ENCODE measurements at places on chromosomes 7 and 10. TPM values are rescaled to one million over a fixed set of nuclear protein-coding genes. Genes with fewer than 3 reads are reported as not detected.

DNA sequence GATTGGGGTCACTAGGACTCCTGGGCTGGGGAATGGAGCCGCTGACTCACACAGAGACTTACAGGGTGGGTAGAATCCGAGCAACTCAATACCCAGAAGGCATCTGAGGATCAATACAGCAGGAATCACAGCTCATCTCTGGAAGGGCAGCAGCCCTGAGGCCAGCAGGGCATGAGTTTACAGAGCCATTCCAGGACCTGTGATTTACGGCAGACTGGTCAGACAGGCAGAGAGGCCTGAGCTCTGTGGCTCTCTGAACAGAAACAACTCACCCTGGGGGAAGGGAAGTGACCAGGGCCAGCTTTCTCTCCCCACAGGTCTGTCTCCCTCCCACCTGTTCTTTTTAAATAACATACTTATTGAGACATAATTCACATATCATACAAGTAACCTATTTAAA is 88.2 kb upstream of the CXCL12 start:
- H3K27me3 ChIP-seq = no peaks in the 10 kb centered on the region
- H3K4me1 ChIP-seq = no peaks in the 10 kb centered on the region
- H3K4me3 ChIP-seq = no peak overlapping the region
- no peak for DNase-seq
- H3K27ac ChIP-seq = no peak overlapping the region

DNA sequence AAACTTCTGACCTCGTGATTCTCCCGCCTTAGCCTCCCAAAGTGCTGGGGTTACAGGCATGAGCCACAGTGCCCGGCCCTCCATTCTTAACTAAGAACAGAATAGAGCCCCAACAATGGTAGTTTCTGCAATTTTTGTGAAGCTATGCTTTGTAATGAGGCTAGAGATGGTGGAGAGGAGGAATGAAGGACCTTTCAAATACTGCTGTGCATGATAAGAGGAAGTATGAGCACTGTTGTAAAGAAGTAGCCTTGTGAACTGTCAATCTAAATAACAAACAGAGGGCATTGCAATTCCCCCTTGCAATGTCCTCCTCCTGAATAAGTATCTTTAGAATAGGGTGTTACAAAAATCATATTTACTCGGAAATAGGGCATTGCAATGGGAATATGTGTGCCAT is 70.2 kb downstream of the EVX1 start:
- H3K27ac ChIP-seq = no peak overlapping the region
- DNase-seq = no peak
- no peaks in the 10 kb centered on the region for H3K36me3 ChIP-seq
- no peaks in the 10 kb centered on the region for H3K4me1 ChIP-seq
- H3K27me3 ChIP-seq = peaks cover 29% of the 10 kb centered on the region

DNA sequence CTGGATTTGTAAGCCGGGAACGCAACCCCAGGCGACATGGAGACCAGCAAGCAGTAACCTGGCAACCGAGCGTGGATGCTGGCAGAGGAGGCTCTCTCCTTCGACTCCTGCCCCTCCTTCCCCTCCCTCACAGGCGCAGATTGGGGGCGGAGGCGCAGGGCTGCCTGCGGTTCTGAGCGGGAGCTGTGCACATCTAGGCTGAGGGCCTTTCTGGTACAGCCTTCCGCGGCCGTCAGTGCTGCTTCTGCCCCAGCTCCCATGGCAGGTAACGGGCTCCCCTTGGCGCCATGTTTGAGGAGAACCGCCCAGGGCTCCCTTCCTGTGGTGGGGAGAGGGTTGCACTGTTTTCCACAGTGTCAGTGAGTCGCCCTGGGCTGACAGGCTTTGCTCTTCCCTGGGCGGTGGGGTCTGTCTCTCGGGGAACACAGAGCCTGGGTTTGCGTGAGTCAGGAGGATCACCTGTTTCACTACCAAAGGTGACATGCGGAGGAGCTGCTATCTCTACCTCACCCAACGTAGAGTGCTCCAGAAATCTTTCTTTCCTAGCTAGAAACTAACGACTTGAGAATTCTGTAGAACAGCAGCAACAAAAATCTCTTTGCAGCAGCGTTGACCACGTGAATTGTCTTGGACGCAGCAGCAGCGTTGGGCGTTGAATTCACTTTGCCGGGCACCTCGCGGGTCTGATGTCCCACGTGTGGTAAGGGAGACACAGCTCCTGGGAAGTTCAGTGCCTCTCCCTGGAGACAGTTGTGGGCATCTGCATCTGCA is 154.8 kb upstream of the COBL start:
- H3K27me3 ChIP-seq = peaks cover 10% of the 10 kb centered on the region
- H3K4me3 ChIP-seq = no peak overlapping the region
- peak; percentile 25 for DNase-seq
- peaks cover 19% of the 10 kb centered on the region for H3K4me1 ChIP-seq

DNA sequence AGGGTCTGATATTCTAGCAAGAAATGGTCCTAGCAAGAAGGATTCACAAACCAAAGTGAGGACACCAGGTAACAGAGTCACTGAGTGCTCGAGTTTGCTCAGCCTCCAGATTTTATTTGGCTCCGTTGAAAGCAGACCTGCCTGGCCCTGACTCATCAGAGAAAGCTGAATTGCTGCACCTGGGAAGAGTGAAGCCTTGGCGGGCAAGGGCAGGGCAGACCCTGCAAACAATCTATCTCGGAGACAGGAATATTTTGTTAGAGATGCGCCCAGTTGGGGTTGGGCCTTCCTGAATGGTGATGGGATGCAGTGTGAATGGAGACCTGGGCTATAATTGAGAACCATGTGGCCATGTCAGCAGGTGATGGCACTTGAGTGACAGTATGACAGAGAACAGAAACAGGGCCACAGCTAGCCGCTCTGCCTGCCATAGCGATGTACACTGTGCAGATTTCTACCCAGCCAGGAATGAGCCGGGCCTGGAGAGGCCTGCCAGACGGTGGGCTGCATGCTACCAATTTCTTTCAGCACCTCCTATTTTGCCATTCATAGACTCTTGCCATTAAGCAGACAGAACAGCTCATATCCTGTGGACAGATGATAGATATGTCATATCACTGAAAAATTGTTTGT is 744.2 kb downstream of the LRMDA start:
- peaks cover 3% of the 10 kb centered on the region for H3K4me1 ChIP-seq
- no peak overlapping the region for H3K4me3 ChIP-seq
- H3K27me3 ChIP-seq = no peaks in the 10 kb centered on the region
- H3K36me3 ChIP-seq = no peaks in the 10 kb centered on the region

GRCh38 chr7:9231630-9232121 is 798.3 kb downstream of the NXPH1 start:
- no peaks in the 10 kb centered on the region for H3K27me3 ChIP-seq
- no peak overlapping the region for H3K27ac ChIP-seq
- no peaks in the 10 kb centered on the region for H3K36me3 ChIP-seq
- H3K4me1 ChIP-seq = no peaks in the 10 kb centered on the region
- no peak for DNase-seq
- no peak overlapping the region for H3K4me3 ChIP-seq

- DNase-seq = no peak
- no peak overlapping the region for H3K4me3 ChIP-seq
- no peak overlapping the region for H3K27ac ChIP-seq
- peaks cover 2% of the 10 kb centered on the region for H3K27me3 ChIP-seq
These were observed 25.5 kb upstream of the PRKG1 start for GRCh38 chr10:51048792-51049191.

GRCh38 chr7:99140813-99141212 is 3.1 kb downstream of the SMURF1 start:
- H3K4me1 ChIP-seq = peaks cover 60% of the 10 kb centered on the region
- H3K36me3 ChIP-seq = peaks cover 5% of the 10 kb centered on the region
- H3K4me3 ChIP-seq = peak overlapping the region; percentile 3
- H3K27ac ChIP-seq = peak overlapping the region; percentile 69
- no peak for DNase-seq

IPMK gene
- 8.1 TPM for total RNA-seq

DNA sequence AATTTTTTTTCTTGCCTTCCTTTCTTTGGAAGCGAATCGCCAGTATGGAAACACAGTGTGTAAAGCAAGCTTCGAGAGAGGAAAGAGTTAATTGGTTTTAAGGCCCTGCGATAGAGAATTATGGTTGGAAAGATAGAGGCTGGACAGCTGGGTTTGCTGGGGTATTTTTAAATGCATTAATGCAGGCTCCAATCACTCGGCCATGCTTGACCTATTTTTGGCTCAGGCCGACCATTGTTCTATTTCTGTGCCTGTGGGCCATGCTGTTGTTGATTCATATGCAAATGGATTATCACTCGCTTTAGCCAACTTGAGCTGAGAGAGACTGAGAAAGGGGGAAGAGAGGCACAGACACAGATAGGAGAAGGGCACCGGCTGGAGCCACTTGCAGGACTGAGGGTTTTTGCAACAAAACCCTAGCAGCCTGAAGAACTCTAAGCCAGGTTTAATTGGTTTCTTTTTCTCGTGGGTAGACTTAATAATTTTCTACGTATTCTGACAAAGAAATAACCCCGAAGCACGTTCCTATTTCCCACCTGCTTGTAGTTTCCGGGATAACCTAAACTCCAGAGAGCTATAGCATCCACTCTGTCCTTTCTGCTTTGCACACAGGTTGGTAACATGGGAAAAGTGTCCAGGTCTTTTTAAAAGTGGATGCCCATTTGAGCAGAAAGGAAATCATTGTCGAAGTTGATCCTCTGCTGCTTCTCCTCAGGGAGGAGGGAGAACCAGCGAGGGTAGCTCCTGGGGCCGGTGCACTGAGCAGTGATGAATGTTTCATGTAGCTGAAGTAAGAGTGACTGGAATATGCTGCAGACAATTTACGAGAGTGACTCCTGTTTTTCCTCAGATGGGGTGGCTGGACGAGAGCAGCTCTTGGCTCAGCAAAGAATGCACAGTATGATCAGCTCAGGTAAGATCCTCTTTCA is at the start of gene HDAC9:
HDAC9 (plus strand) TSS at position 338 of the 929 bp plus-strand sequence; CDS start at position 892, 554 bp downstream.
- peaks cover 14% of the 10 kb centered on the region for H3K4me1 ChIP-seq
- peak within 1 kb of the TSS; percentile 6 for H3K4me3 ChIP-seq
- DNase-seq = no peak
- peaks cover 9% of the 10 kb centered on the region for H3K27me3 ChIP-seq
- no peaks in the 10 kb centered on the region for H3K36me3 ChIP-seq

GRCh38 chr10:128297709-128298378 is 171.6 kb upstream of the MKI67 start:
- no peaks in the 10 kb centered on the region for H3K36me3 ChIP-seq
- DNase-seq = no peak
- no peak overlapping the region for H3K4me3 ChIP-seq
- no peaks in the 10 kb centered on the region for H3K27me3 ChIP-seq

DNA sequence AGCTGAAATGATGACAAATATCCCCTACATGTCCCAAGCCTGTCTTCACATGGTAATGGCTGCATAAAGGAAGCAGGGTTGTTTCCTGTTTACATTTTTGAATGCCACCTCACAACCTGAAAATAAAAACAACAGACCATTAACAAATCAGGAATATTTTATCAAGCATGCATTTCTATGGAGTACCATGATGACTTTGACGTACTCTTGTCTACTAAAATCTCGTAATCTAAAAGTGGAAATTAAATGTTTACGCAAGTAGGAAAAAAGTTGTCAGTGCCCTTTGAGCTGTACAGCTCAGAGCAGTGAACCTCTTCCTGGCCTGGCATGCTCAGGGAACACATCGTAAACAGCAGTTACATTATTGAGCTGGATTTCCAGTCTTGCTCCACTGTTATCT is 194.1 kb downstream of the INHBA start:
- H3K36me3 ChIP-seq = no peaks in the 10 kb centered on the region
- H3K27ac ChIP-seq = no peak overlapping the region
- H3K4me3 ChIP-seq = no peak overlapping the region
- H3K27me3 ChIP-seq = no peaks in the 10 kb centered on the region
- no peak for DNase-seq

DNA sequence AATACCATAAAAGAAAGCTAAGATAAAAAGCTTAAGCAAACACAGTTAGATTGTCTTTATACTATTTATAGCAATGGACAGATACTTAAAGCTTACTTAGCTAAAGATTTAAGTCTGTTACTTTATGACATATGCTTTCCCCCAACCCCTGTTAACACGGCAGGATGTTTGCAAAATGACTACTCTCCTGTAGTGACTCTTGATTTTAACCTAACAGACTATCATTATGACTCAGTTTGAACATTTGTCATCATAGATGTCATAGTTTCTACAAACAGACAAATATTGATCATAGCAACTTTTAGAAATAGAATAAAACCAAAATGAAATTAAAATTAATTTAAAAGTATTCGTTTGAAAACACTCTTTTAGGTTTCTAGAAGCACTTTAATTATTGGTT is 7.8 kb upstream of the COMMD3 start:
- H3K27me3 ChIP-seq = peaks cover 3% of the 10 kb centered on the region
- no peak overlapping the region for H3K27ac ChIP-seq
- H3K4me1 ChIP-seq = peaks cover 10% of the 10 kb centered on the region

- no peak for DNase-seq
- H3K4me1 ChIP-seq = peaks cover 38% of the 10 kb centered on the region
- peaks cover 13% of the 10 kb centered on the region for H3K36me3 ChIP-seq
- H3K27ac ChIP-seq = peak overlapping the region; percentile 18
These were observed 27.0 kb upstream of the JAZF1 start for GRCh38 chr7:28207486-28208158.

GRCh38 chr7:95951531-95951930 is 179.2 kb downstream of the DYNC1I1 start:
- peaks cover 9% of the 10 kb centered on the region for H3K27me3 ChIP-seq
- no peak overlapping the region for H3K4me3 ChIP-seq
- no peak overlapping the region for H3K27ac ChIP-seq
- no peaks in the 10 kb centered on the region for H3K4me1 ChIP-seq

SLC25A13 gene
- 11.3 TPM for total RNA-seq

- no peaks in the 10 kb centered on the region for H3K4me1 ChIP-seq
- no peaks in the 10 kb centered on the region for H3K36me3 ChIP-seq
- H3K4me3 ChIP-seq = no peak overlapping the region
- peaks cover 15% of the 10 kb centered on the region for H3K27me3 ChIP-seq
These were observed 39.7 kb upstream of the ENO4 start for GRCh38 chr10:116809483-116810119.

SFTPA1 gene
- not detected for total RNA-seq

WIPF3 gene
- not detected for total RNA-seq

GRCh38 chr10:129814681-129815646 is 149.1 kb downstream of the EBF3 start:
- H3K27ac ChIP-seq = no peak overlapping the region
- DNase-seq = no peak
- no peaks in the 10 kb centered on the region for H3K4me1 ChIP-seq
- H3K27me3 ChIP-seq = no peaks in the 10 kb centered on the region

DNA sequence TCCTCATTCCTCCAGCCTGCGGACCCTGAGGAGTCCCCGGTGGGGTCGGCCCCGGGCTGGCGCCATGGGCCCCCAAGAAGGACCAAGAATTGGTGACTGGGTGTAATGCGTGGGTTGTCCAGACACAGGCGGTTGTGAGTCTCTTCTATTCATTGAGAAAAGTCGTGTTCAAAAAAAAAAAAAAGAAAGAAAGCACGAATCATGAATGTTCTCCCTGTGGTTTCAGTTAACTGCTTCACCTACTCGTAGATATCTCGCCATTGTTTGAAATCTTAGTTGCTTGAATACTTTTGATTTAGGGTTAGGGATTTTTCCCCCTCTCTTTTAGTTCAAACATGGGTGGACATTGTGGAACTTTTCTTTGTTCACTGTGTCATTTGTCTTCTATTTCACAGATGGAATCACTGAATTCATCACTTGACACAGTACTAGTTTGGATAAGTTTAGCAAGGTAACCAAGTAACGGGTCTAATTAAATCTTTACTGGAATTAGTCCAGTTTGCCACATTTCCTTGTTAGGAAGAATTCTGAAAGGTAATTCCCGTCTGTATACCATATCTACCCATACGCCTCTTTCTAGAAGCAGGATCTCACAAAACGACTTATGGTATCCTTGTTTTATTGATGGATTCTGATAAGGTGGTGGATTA is 775 bp downstream of the STARD3NL start:
- H3K27ac ChIP-seq = peak overlapping the region; percentile 93
- H3K4me3 ChIP-seq = peak overlapping the region; percentile 95
- H3K4me1 ChIP-seq = peaks cover 35% of the 10 kb centered on the region
- no peak for DNase-seq
- H3K36me3 ChIP-seq = peaks cover under 1% of the 10 kb centered on the region
- H3K27me3 ChIP-seq = peaks cover 9% of the 10 kb centered on the region
